HCEC 1CT (cell line): ENCODE measurements at places on chromosomes 6 and 20.

GRCh38 chr20:62437927-62438326, 10.6 kb upstream of the RBBP8NL start:
- no peak for DNase-seq

GRCh38 chr6:8736156-8736895, 301.0 kb upstream of the SLC35B3 start:
- DNase-seq = no peak

GRCh38 chr6:136127873-136128272, 122.2 kb downstream of the MTFR2 start:
- no peak for DNase-seq

GRCh38 chr20:6828794-6829423, 61.4 kb downstream of the BMP2 start:
- DNase-seq = peak; percentile 46

DNA sequence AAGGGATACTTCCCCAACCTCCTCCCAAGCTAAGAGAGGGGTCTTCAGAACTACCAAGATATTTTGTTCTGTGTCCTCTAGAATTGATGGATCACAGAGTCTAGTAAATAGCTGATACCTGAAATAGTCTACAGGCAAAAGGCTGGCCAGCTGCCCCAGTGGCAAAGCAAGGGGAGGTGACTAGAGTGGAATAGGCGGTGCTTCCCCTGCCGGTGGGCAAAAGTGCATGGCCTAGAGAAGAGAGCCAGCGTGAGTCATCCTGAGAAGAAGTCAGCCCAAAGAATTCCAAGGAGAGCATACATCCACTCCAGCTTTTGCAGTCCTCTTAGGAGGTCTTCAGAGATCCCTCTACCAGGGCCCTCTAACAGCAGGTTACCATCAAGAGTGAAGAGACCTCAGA, 14.7 kb downstream of the DPPA5 start:
- DNase-seq = no peak
